ENCODE measurements at places on chromosomes 3 and 15.

- DNase-seq: peak; percentile 52
These were observed 519 bp downstream of the LYSMD2 start for GRCh38 chr15:51736751-51737521.

- DNase-seq: no peak
These were observed 45.0 kb downstream of the CLSTN2 start for GRCh38 chr3:139979991-139980390.

DNA sequence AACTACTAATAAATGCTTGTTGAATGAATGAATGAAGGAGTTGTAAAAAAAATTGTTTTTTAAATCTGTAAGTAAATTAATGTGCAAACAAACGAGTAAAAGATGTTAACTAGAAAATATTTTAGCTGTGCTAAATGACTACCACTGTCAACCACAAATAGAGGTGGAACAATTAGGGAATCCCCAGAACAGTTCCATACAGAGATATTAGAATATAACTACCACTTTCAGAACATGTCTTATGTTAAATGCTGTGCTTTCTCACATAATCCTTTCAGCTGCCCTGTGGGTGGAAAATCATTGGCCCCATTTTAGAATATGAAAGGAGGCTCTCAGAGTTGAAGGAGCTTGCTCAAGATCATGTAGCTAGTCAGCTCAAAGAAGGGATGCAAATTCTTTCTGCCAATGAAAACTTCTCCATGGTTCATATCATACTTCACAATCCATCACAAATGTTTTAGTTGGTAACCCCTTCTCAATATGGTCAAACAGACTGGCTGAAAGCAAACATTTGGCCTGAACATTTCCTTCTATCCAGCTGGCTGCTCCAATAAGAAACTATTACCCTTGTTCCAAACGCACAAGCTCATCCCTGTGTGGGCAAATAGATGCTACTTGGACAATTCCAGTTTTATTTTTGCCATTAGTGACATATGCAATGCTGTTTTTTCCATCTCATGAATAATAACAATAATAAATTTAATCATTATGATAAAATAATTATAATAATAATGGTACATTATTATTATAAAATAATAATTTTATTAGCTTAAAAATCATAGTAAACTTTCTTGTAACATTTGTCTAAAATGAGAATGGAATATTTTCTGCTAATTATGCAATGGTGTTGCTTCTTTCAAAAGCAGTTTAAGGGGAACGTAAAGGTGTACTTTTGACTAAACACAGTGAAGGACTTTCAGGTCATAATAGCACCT, 290.4 kb upstream of the STT3B start:
- DNase-seq: no peak

GRCh38 chr3:15781637-15782402, 16.0 kb downstream of the ANKRD28 start:
- DNase-seq: no peak

DNA sequence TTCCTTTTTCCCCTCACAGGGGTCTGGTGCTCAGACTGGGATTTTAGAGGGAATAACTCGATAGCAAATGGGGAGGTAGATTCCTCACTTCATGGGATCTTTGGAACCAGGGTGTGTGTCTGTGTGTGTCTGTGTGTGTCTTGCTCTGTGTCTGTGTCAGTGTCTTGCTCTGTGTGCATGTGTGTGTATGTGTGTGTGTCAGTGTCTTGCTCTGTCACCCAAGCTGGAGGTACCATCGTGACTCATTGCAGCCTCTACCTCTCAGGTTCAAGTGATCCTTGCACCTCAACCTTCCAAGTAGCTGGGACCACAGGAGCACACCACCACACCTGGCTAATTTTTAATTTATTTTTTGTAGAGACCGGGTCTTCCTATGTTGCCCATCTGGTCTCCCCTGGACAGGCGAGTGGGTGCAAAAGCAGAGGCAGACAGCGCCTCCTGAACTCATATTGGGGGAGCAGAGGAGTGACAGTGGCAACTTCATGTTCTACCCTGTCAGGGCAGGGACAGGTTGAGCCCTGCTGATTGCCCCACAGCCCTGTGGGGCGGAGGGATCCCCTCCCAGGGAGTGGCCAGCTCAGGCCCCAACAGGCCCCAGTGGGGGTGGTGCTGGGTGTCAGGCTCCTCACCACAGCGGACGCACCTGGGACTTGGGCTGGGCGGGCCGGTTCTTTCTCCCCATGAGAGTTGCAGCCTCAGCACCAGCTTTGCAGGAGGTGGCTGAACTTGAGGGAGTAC, 10.4 kb upstream of the SEMA4B start:
- DNase-seq: no peak

GRCh38 chr15:82313446-82313845, 35.8 kb downstream of the GOLGA6L10 start:
- no peak for DNase-seq

DNA sequence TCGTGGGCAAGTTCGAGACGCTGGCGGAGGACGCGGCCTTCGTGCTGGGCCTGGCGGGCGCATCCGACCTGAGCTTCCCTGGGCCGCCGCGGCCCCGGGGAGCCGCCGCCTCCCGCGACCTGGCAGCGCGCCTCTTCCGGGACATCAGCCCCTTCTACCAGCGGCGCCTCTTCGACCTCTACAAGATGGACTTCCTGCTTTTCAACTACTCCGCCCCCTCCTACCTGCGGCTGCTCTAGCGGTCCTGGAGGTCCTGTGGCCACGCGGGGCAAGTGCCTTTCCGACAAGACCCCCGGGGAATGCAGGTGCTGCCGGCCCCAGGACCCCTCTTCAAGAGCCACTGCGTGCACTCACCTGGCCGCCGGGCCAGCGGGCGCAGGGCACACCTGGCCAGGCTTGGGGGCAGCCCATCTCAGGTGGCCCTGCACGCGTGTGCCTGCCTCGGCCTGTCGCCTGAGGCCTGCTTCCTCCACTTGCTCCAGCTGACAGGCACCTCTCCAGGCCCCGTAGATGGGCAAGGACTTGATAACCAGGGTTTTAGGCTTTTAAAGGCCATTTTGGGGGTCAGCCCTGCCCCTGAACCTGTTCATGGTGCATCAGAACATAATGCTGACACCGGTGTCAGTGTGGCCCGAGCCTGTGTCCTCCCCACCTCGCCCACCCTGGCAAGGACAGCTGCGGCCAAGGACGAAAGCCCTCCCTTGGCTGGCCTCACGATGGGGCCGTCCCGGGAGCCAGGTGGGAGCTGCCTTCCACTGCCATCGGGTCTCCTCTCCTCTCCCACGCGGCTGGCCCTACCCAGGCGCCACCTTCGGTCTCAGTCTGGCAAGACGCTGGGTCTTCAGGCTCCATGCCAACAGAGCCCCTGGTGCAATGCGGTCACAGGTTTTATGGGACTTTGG, 16.1 kb downstream of the C3orf22 start:
- no peak for DNase-seq

- no peak for DNase-seq
These were observed 622.1 kb upstream of the LMCD1 start for GRCh38 chr3:7879572-7879971.

- no peak for DNase-seq
These were observed 1.2 kb upstream of the PROK2 start for GRCh38 chr3:71786217-71786549.

GRCh38 chr15:85276508-85276907, 103.9 kb upstream of the AKAP13 start:
- no peak for DNase-seq

DNA sequence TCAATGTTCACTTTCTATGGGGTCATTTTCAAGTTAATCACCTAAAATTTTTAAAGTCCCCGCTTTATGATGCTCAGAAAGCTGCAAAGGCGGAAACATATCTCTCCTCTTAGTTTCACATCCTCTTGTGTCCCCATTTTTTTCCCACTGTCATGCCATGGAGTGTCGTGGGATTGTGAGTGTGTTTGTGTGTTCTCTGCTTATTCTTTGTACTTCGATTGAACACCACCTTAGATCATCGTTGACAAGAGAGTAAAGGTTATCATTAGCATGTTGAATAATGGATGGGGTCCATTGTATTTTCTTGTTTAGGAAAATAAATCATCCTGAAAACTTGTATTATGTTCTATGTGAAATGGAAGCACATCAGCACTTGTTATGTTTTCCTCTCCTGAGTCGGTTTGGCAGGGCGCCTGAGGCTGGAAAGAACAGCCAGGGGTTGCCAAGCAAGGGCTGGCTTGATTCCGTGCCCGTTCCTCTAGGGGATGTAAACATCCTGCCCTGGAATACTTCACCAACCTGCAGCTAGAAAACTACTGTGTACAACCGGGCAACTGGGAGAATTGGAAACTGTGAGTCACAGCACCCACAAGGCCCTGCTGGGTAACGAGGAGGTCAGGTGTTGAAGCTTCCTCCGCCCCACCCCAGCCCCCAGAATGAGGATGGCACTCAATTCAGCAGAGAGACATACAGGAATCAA, 67.2 kb downstream of the EIF4E3 start:
- no peak for DNase-seq

DNA sequence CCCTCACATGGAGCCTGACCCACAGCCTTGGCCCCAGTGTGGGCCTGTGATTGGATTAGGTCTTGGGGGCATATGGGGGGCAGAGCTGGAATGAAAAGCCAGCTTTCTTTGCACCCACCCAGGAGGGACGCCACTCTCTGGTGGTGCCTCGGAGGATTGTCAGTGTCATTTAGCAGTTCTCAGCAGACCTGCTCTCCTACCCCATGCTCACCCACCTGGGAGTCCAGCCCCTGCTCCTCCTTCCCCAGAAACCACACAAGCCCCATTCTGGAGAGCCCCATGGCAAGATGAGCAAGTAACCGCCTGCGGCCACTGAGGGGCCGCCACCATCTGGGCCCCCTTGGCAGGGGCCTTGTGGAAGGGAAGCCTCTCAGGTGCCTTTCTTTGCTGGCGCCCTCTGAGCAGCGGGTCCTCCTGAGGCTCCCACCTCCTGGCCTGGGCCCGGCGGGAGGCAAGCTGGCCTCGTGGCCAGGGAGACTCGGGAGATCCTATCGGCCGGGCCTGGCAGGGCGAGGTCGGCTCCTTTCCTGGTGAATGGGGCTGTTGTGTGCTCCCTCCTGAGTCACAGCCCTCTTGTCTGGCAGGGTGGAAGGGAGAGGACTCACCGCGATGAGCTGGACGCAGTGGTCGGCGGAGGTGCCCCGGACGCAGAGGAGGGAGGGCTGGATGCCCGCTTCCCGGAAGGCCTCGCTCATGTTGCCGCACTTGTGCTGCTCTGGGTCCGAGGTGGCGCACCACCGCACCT, 2.3 kb downstream of the MELTF start:
- DNase-seq: no peak

DNA sequence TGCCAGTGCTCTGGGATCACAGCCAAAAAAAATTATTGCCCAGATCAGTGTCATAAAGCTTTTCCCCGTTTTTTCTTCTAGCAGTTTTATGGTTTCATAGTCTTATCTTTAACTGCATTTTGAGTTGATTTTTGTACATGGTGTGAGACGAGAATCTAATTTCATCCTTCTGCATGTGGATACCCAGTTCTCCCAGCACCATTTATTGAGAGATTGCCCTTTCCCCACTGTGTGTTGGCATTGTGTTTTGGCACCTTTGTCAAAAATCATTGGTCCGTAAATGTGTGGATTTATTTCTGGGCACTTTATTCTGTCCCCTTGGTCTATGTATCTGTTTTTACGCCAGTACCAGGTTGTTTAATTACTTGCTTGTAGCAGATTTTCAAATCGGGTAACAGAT, 122.8 kb downstream of the TAFA4 start:
- DNase-seq: no peak

DNA sequence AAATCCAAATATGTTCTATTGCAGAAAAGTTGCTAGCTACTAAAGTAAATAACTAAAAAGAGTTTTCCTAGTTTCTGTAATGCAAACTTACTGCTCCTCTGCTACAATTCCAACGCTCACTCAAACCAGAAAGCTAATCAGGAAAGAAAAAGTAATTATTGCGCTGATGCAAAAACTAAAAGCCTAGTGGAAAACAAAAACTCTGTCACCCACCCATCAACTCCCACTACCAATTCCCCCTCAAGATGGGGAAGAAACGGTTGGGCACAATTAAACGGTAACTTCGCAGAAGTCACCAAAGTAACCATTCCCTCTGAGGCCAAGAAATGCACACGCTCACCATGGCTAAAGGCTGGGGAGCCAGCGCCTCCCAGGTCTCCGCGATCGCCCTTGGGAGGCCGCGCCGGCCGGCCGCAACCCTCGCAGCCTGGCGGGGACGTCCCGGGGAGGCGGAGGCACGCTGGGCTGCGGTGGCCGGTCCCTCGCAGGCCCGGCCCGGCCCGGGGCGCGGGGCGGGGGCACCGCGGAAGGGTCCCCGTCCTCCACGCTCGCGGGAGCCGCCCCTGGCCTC, 684 bp downstream of the SLTM start:
- no peak for DNase-seq

GRCh38 chr3:109234300-109234699, 82.0 kb downstream of the DPPA2 start:
- DNase-seq: no peak

DNA sequence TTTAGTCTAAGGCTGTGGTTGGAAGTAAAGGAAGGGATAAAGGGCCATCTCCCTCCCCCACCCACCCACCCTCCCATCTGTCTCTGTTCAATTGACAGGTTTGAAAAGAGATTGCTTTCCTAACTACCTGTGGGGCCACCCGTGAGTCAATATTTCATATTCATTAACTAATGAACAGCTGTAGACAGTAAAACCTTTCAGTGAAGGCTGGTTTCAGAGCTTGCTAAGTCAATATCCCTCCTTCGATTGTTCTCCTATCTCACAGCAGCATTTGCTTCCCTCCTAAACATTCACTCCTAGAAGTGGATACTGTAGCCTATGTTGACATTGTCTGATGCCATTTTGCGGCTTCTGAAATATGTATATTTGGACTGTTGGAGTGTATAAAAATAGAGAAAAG, 85.9 kb upstream of the SYNPR start:
- no peak for DNase-seq

- DNase-seq: no peak
These were observed 31.9 kb downstream of the CEP63 start for GRCh38 chr3:134517791-134518190.

DNA sequence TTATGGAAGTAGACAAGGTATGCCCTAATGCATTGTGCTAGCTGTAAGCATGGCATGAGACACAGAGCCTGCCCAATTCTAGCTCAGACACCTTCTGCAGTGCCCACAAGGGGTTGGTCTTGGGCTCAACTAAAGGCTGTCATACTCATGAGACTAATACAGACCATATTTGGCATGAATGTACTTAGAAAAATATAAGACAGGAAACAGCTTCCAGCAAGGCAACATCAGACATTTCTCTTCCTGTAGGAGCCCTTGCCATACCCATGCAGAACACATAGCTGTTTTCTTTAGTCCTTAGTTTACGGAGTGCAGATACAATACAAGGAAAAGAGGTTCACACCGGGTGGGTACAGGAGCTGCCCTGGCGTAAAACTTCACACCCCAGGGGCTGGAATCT, 30.5 kb upstream of the NR1I2 start:
- no peak for DNase-seq

- peak; percentile 90 for DNase-seq
These were observed 52.5 kb upstream of the ROPN1B start for GRCh38 chr3:125916376-125916978.

DNA sequence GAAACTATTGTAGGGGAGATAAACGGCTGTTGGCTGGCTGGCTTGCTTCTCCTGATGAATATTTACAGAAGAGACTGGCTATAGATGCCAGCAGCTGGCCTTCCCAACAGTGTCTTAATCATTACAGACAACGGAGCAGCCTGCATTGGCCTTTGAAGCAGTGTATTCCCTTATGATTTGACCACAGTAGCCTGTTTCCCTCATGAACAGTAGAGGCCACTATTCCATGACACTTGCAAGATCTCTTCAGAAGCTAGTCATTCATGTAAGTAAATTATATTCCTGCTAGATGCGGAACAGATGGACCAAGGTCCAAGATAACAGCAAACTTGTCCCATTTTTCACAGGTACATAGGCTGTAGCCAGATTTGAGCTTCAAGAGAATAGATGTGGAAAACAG, 47.3 kb downstream of the TMCO5A start:
- no peak for DNase-seq

Measured in stimulated activated CD4-positive, alpha-beta T cell treated with anti-CD3 and anti-CD28 coated beads, Interleukin-2, amount 100 ng/mL, for 4 hours (primary cell).